Fibroblast of upper back skin (primary cell): ENCODE measurements at places on chromosomes 7 and 10.

DNA sequence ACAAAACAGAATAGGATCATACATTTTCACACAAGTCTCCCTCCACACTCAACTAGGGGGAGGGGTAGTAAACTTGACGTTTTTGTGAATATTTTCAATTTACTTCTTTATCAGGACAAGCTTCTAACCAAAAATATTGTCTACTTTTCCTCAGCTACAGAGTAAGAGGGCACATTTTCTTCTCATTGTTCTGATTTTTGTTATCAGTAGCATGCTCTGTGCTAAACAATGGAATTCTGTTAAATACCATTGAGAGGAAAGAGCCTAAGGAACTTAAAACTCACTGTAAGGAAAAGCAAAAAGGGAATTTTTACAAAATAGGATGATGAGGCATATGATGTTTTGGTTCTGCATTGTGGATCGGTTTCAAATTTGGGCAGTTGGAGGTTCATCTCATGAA, 41.2 kb downstream of the ANLN start:
- DNase-seq, result no peak

- DNase-seq, result no peak
Observed at GRCh38 chr10:58030208-58030607, 237.5 kb downstream of the IPMK start.

- DNase-seq, result no peak
Observed at GRCh38 chr7:107742678-107743566, 1.0 kb upstream of the CBLL1 start.

DNA sequence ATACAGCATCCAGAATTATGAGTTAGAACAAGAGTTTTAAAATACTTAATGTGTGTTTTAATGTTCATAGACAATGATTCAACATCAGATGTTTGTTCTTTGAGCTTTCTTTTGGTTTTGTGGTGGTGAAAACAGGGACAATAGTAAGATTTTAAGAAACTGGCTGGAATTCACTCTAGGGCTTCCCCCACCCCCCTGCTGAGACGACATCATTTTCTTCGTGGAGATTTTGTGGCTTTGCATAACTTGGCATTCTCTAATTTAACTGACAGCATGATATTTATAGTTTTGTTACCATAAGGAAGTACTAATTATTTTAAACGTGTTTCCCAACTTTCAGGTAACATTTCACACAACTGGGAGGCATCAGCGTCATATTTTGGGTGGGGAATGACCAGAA, 184.1 kb downstream of the BICC1 start:
- peak; percentile 78 for DNase-seq

DNA sequence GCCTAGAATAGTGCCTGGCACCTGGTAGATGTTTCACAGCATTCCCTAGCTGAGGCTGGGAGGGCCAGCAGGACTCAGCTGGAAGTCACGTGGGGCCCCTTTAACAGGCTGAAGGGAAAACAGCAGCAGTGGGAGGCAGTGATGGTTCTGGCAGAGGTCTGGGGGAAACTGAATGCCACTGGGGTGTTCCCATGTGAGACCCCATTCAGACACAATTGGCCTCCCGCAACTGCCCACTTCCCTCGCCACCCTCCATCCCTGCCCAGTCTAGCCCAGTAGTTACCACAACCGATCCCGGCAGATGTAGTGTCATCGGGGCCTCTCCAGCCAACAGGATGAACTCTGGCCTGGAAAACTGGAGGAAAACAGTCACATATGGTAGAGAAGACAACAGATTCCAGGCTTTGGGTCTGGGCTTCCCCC, 38.3 kb downstream of the FRMPD2 start:
- no peak for DNase-seq
